Activated CD4-positive, alpha-beta T cell treated with anti-CD3 and anti-CD28 coated beads, Interleukin-2, Interleukin-6, amounts not matched to agents 100 ng/mL and 50 ng/mL, durations not matched to agents 16 hours and 8 hours (primary cell): ENCODE measurements at places on chromosomes 6 and 20.

DNA sequence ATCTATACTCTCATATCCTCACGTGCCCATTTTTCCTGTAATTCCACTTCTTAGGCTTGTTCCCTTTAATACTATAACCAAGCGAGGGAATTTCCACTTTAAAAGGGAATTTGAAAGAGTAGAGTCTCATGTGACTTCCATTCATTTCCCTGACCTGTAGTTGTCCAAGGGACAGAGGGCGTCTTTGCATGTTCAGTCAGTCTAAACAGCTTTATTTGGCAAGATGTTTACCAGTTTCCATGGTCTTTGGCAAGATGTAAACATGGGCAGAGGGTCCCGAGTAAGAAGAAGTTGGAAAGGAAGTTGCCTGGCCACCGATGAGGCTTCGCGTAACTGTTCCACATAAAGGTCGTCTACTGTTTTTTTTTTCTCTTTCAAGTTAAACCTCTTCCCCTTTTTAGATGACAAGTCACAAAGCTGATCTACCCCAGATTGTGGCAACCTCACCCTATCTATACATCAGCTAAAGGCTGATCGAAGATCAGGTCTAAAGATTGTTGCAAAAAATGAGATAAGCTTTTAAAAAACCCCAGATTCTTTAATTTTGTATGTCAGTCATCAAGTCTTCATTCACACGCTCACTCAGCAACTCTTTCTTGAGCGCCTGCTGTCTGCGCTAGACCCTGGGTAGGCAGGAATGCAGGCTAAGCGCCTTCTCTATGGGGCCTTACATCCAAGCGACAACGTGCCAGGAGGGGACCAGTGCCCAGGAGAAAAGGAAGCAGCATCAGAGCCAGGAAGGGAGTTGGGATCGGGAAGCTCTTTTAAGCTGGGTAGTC is 31.7 kb upstream of the CCR6 start:
- DNase-seq: no peak

GRCh38 chr6:16178351-16178750 is 49.5 kb downstream of the MYLIP start:
- no peak for DNase-seq

DNA sequence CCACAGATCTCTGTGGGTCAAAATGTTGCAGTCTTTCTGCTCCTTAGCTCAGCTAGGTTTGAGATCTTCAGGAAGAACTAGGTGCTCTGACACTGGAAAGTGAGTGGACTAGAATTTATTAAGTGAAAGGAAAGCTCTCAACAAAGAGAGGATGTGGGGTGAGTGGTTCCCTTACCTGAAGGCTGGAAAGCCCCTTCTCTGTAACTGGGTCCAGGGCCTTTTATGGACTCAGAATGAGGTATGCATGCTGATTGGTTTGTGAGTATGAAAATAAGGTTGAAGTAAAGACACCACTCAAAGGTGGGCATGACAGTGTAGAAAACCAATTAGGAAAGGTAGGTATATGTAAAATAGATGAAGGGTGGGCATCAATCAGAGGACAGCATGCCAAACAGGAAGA is 485.5 kb downstream of the CD109 start:
- DNase-seq: no peak

DNA sequence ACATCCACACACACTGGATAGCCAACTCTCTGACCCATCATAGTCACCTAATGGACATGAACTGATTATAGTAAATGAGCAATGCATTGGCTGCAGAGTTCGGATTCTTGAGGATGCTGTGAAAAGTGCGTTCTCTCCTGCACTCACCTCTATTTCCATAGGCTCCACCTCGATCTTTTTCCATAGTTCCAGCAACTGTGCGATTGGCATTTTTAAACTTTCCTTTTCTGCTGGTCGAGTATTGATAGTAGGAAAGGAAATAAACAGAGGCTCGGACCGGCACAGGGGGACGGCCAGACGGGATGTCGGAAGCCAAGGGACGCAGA is 94.4 kb downstream of the RNASET2 start:
- no peak for DNase-seq

GRCh38 chr6:7042654-7043545 is 64.9 kb upstream of the RREB1 start:
- DNase-seq: no peak

DNA sequence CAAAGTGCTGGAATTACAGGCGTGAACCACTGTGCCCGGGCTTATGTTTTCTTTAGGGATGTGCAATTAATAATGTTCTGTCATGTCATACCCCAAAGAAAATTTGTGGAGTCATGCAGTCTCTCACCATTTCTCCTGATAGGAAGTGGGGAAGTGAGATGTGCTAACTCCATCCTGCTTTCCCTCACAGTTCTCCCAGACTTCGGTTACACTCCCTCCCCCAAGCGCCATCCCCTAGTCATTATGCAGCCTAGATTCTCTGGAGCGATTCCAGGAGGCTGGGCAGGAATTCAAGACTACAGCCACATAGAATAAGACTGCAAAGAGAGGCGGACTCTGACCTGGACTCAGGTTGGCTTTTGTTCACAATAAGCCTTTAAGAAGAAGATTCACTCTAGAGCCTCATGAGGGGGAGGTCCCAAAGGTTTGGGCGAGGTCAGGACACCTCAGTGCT is 271.4 kb downstream of the ALDH8A1 start:
- no peak for DNase-seq

- no peak for DNase-seq
Measured at GRCh38 chr6:82364087-82365015, 734 bp downstream of the TPBG start.
